CD4-positive, alpha-beta T cell treated with Interleukin-10 for 1 hour (primary cell): ENCODE measurements at places on chromosomes 12 and 14.

DNA sequence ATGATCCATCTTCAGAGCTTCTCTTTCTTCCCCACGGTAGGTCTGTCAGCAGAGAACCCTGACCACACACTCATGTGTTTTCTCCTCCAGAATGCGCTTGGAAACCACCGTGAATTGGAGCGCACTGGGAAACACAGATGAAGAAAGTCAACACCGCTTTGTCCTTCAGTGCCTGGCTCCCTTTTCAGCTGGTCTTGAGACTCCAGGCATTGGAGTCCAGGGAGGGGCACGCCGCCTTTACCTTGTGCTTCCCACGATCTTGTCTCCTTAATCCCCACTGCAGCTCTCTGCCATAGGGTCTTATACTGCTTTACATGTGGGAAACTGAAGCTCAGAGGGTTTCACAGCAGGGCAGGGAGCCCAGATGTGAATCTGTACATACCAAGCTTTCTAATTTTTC lies 1.1 kb downstream of the FAM90A1 start:
- DNase-seq: no peak

DNA sequence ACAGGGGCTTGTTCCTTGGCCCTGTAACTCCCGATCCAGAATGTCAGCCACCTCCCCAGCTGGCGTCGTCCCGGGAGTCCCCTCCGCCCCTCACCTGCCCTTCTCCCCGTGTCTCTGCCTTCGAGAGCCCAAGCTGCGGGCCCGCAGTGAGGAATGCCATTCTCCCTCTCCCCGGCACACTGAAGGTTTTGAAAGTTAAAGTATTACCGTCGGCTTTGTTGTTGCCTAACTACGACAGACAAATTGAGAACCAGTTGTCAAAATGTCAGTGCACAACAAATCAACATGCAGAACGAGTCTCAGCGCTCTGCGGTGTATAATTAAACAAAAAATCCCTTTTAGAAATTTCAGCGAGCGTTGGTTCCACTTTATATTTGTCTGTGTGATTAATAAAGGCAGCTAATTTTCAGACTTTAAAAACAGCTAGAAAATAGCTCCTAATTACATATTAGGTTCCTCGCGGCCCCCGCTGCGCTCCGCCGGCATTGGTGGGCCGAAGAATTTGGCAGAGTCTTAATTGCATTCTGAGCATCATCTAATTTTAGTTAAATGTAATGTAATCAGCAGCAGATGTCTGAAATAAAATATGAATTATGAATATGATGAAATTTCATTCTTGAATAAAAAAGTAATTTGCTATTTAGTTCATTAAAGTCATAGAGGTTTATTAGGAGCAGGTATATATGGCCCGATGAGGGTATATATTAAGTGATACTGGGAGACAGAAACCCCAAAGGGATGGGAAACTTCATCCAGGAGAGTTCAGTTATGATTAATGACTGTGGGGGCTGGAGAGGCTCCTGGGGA lies 40.3 kb downstream of the MVK start:
- DNase-seq: no peak

DNA sequence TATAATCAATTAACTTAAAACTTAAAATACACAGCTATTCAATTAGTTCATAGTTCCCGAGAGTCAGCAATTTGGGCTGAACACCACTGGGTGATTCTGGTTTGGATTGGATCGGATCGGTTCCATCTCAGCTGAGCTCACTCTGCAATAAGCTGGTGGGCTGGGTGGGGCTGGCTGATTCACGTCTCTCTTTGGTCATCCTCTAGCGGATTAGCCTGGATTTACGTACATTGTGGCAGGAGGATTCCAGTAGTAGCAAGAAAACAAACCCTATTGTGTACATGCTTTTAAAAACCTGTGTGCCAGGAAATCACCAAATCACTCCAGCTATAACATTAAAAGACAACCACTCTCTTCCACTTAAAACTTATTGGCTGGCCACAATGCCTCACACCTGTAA lies 3.2 kb upstream of the CLEC4C start:
- no peak for DNase-seq

GRCh38 chr14:71932229-71932981 lies at the start of gene RGS6:
Gene RGS6, plus strand, starts transcription at chr14:71932429.
- no peak for DNase-seq

GRCh38 chr14:56742391-56742878 lies 67.8 kb downstream of the OTX2 start:
- no peak for DNase-seq

GRCh38 chr12:53222170-53222721 lies 9.8 kb downstream of the RARG start:
- no peak for DNase-seq

GRCh38 chr14:103871596-103872480 lies 24.5 kb upstream of the PPP1R13B start:
- DNase-seq: peak; percentile 75

DNA sequence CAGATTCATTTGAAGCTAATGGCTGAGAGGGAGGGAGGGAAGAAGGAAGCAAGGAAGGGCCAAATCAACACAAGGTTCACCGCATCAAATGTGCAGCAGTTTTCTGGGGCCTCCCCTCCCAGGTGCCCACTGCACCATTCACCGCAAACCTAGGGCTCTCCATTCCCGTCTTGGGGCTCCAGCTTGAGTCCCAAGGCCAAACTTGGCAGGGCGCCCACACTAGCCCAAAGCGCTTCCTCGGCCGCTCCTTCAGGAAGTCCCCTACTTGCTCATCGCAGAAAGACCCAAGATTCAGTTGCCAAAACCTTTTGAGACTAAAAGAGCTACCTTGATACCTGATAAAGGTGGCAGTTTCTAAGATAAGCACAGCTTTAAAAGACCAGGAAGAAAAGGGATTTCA lies 140.5 kb upstream of the FKBP4 start:
- no peak for DNase-seq
